Astrocyte of the spinal cord (primary cell): ENCODE measurements at places on chromosomes 12 and 14.
A peak's percentile ranks its signal among the peaks of the same experiment; 100 is the strongest.

GRCh38 chr12:27424631-27425230 lies 21.8 kb upstream of the SMCO2 start:
- peak; percentile 75 for DNase-seq

DNA sequence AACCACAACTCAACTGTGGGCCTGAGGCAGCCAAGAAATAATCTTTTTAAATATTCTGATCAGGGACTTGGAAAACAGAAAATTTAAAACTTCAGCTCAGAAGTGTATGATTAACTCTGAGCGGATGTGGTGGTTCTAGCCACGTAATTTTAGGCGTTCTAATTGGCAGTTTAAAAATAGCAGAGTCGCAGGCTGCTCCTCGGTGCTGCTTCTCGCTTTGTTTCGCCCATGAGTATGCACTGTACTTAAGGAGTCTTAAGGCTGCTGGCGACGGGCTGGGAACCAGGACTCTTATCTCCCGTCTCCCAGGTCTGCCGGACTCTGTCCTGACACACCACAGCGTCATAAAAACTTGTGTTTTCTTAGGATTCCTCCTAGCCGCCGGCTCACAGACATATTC lies 113.4 kb upstream of the PELI2 start:
- peak; percentile 77 for DNase-seq

- DNase-seq: no peak
These were observed 94.4 kb downstream of the DICER1 start for GRCh38 chr14:95062946-95063345.

- DNase-seq: no peak
These were observed 78.3 kb downstream of the MED13L start for GRCh38 chr12:116199160-116199706.

GRCh38 chr12:110906083-110906482 lies 14.3 kb downstream of the MYL2 start:
- no peak for DNase-seq

DNA sequence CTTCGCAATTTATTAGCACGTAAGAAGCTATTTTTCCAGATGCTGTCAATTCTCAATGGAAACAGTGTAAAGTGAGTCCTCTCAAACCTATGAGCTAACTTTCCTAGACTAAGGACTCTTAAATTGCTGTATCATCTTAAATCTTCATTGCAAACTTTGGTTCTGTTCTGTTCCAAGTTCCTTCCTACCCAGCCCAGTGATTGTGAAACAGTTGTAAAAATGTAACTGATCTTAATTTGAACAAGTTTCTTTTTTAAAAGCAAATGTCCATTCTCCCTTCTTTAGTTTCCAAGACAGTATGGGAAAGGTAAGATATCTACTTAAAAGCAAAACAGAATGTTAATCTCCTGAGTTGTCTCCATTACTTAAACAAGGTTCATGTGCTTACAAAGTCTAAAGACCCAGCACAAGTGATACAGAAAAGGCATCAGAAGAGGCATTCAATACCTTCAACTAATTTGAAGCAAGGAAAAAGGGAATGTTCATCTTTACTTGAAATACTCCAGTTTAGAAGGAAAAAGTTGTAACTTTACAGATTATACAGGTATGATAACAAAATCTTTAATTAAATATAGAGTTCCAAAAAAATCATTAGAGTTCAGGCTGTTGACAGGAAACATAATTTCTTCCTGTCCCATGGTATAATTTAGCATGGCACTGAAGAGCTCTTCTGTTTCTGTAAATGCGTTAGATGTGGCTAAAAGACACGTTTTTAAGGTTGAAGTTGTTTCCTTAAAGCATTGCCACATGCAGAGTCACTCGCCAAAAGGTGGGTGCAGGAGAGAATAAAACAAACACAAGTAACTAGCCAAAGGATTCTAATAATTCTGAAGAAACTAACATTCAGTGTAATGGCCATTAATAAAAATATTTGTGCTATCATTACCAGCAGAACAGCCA lies 101.5 kb upstream of the USP15 start:
- DNase-seq: no peak

DNA sequence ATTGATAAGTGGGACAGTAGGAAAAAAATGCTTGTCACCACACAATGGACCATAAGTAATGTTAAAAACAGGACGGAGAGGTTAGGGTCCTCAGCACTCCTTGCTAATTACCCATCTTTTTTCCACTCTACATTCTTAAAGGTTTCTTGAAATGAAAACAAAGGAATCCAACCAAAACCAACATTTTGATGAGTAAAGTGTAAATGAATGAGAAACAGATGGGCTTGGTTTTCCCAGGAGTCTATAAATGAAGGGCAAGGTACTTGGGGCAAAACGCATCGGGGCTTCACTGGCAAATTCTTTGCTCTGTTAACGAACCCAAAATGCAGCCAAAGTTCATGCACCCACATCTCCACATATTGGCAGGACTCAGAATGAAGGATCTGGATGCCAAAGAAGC lies 129.2 kb upstream of the BMP4 start:
- DNase-seq: no peak

GRCh38 chr14:95547272-95547625 lies 12.4 kb downstream of the GLRX5 start:
- DNase-seq: no peak

- DNase-seq: peak; percentile 29
These were observed 72.1 kb upstream of the RTL1 start for GRCh38 chr14:100975671-100976070.

- DNase-seq: no peak
These were observed 34.8 kb downstream of the PTHLH start for GRCh38 chr12:27937768-27938167.

DNA sequence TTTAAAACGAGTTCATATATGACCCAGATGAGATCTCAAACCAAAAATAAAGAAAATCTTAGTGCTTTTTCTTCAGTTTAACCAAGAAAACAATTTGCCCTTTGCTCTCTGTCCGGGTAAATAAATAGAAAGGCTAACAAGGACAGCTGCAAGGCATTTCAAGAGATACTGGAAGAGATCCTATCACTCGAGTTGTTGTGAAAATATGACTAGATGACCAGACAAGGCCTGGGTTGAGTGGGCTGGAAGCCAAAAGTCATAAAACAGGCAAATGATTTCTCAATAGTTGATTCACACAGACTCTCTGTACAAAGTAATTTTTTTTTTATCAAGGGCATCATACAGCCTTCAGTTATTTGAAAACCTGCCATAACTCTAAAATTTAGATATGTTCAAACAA lies 55.9 kb upstream of the AVPR1A start:
- no peak for DNase-seq

- DNase-seq: no peak
These were observed 21.9 kb upstream of the CDCA4 start for GRCh38 chr14:105042813-105043212.

DNA sequence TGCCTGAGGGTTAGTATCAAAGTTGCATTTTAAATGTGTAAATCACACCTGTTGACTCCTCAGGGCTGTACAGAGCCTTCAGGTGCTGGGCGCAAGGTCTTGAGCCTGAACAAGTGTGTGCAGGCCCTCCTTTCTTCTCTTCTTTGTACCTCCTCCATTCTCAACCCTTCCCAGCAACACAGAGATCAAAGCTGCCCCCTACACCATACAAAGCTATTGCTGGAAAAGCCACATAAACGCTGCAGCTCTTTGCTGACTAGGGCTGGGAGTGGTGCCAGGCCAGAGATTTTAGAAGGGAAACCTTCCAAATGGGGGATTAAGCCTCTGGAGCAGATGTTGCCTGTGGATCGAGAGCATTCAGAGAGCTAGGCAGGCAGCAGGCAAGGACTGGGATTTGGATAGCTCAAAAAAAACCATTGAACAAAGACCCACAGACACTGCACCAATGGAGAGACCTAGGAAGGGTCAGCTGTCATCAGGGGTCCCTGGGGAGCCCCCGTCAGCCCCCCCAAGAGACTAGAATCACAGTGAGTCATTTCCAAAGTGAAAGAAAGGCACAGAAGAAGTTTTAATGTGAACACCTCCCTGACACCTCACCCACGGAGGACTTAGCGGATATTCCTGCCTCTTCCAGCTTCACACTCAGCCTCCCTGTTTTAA lies 18.2 kb upstream of the SUSD6 start:
- peak; percentile 65 for DNase-seq

GRCh38 chr14:63670692-63671091 lies 29.0 kb upstream of the WDR89 start:
- no peak for DNase-seq

DNA sequence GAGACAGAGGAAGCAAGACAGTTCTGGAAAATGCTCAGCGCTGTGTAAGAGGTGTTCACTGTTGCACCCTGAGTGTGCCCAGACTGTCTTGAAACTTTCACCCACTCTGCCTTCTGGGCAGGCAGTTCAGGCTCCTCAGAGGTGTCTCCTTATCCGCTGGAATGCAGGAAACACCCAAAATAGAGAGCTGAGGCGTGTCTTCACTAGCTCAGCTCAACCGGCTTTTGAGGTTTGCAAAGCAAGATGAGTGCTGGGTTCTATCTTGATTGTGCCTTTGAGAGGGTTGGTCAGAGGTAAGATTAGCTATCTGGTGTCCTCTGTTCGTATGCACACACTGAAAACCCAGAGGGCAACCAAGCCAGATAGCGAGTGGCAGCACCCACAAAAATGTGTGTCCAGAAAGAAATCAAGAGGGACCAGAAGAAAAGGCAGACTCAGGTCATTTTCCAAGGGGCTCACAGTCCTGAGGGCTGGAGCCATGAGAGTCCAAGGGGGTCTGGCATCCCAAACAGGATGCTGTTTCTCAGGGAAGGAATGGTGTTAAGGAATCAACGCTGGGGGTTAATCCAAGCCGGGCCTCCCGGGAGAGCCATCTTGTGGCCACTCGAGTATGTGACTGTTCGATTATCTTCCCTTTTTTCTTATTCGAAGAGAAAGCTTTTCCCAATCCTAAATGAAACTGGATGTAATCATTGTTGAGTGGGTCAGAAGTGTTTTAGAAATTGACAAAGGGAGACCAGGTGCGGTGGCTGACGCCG lies 47.1 kb downstream of the TBX3 start:
- DNase-seq: peak; percentile 19

DNA sequence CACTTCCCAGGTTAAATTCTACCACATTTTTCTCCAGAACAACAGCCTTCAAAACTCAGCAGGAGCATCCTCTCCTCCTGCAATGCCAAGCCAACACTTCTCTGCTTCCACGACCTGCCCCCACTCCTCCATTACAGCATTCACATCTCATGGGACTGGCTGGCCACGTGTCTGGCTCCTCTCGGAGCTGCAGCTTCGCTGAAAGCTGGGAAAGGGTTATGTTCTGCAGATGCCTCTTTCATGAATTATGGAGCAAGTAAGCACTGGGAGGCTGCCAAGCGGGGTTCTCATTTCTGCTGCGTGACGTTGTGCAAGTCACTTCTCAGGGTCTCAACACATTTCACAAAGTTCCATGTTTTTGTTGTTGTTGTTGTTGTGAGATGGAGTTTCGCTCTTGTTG lies 142.2 kb upstream of the RFLNA start:
- no peak for DNase-seq

GRCh38 chr12:93009533-93009932 lies 80.4 kb upstream of the EEA1 start:
- no peak for DNase-seq

DNA sequence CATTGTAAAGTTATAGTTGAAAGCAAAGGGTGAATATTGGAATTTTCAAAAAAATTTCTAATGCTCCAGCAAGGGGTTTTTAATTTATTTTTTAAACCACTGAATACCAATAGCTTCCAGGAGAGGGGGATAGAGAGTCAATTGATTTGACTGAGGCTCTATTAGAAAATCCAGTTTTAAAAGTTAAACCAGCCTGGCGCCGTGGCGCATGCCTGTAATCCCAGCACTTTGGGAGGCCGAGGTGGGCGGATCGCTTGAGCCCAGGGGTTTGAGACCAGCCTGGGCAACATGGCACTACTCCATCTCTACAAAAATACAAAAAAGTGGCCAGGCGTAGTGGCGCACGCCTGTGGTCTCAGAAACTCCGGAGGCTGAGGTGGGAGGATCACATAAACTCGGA lies 150.1 kb downstream of the SLC38A4 start:
- DNase-seq: peak; percentile 52

GRCh38 chr14:97524589-97525319 lies 727.6 kb downstream of the VRK1 start:
- DNase-seq: no peak

GRCh38 chr14:75595226-75595625 lies 16.8 kb downstream of the FLVCR2 start:
- no peak for DNase-seq

GRCh38 chr12:16070113-16070512 lies 159.0 kb downstream of the DERA start:
- no peak for DNase-seq

DNA sequence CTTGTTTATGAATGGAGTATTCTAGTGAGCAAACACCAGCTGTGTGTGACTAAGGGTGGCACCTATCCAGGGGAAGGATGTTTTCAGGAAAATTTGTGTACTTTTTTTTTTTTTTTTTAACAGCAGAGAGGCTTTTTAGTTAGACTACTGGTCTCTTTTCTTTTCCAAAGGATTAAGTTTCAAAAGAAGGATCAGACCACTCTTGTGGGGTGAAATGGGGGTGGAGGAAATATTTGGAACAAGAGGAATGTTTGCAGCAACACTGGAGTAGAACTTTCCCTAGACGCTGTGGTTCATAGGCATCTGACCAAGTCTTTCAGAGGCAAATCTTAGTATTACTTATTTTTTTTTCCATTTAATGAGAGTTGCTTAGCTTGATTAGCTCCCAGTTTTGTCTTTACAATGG lies 21.1 kb downstream of the NUBPL start:
- peak; percentile 47 for DNase-seq

DNA sequence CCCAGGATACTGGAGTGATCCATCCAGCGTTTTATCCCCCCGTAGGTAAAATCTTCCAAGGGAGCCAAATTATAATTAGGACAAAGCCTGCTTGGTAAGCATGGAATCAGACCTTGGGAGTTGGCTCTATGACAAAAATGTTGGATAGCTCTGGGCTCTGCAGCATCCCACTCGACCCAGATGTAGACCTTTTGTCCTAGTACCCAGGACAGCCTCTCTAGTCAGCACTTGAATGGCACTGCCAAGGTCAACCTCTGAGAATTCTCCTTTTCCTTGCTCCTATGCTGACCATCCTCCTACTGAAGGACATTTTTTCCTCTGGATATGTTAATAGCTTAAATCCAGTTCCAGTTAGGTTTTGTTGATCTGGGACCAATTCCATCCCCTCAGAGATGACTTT lies 104.7 kb upstream of the SLC35F4 start:
- DNase-seq: no peak

DNA sequence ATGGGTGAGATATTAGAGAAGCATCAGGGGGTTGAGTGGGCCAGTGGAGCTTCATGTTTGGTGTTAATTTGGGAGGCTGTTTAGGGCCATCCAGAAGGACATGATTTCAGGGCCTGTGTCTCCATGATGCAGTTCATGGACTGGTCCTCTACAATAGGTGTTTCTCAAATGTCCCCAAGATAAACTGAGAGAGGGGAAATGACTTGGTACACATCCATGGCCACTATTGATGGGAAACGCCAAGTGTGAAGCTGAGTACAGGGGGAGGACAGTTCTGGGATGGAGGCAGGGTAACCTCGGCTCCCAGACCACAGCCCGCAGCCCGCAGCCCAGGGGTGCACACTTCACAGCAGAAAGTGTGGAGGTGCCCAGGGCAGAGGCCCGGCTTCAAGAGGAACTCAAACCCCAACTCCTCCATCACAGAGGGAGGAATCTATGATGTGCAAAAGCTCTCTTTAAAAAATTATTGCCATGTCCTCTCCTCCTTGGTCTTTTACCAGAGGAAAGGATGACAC lies 33.3 kb downstream of the CACNA2D4 start:
- DNase-seq: no peak
